HCT116 (cell line): ENCODE measurements at places on chromosomes 11 and 22.

GRCh38 chr11:82494988-82495432, 238.7 kb downstream of the FAM181B start:
- no peak for DNase-seq

DNA sequence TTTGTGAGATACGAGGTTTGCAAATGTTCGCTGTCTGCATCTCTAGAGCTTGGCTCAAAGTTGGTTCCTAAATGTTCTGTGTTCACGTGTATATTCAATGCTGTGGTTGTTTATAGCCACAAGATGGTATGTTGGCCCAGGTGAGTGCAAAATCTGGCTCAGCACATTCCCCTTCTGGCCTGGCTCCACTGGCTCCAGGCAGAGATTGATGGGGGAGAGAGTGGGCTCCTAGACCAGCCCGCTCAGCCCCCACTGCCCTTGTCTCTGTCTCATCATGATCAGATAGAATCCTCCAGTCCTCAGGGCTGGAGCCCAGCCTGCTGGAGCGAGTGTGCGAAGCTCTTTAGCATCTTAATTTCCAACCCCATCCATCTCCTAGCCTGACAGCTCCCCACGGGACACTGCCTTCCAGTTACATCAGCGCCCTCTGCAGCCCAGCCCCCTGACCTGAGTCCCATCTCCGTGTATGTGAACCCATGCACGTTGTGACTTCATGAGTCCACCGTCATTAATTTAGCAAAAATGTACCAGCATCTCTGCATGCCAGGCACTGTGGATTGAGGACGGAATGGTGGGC, 2.0 kb downstream of the P2RX3 start:
- DNase-seq = no peak

GRCh38 chr11:113730887-113731726, 25.0 kb upstream of the TMPRSS5 start:
- peak; percentile 39 for DNase-seq

- no peak for DNase-seq
Measured at GRCh38 chr11:5243816-5244180, 5.9 kb downstream of the HBG1 start.

DNA sequence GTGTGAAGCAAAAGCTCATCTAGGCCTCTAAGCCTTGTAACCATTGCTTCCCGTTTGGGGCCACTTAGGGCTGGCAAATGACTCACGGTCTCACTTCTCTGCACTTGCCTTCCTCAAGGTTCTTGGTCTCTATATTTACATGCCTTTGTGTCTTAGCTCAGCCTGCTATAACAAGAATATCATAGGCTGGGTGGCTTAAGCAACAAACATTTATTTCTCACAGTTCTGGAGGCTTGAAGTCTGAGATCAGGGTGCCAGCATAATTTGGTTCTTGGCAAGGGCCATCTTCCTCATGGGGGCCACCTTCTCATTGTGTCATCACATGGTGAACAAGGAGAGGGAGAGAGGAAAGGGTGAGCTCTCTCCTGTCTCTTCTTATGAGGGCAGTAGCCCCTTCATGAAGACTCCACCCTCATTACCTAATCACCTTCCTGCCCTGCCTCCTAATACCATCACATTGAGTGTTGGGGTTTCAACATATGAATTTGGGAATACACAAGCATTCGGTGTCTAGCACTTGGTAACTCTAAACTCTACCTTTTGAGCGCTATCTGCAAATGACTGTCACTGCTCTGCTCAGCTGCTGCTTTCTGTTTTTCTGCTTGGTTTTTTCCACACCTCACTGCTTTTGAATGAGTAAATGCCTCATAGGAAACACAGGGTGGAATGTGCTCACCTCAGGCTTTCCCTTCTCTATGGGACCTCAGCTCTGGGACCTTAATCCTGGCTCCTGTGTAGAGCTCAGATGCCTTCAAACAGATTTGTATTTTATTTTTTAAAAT, 16.2 kb upstream of the ME3 start:
- no peak for DNase-seq

DNA sequence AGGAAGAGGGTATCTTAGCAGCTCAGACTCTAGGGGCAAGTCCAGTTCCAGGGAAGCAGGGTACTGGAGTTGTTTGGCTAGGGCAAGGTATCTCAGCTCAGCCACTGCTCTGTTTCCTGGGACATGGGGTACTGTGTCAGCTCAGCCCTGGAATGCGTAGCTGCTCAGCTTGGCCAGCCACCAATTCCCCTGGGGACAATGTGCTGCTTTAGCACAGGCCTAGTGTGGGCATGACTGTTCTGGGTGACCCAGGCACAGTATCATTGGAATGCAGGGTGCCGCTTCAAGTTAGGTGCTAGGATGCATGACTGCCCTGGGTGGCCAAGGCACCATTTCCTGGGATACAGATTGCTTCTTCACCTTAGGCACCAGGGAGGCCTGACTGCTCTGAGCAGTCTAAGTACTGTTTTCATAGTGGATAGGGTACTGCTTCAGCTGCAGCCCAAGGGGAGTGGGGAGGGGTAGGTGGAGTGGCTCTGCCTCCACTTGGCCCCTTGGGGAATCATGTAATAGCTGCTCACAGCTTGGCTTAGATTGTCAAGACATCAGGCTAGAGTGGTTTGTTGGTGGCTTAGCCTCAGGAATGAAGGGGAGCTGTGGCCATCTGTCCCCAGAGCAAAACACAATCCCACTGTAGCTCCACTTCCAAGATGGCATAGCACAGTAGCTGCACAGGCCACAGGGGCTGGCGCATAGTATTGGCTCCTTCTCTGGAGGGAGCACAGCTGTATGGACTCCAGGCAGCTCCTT, 36.0 kb downstream of the MADD start:
- no peak for DNase-seq

DNA sequence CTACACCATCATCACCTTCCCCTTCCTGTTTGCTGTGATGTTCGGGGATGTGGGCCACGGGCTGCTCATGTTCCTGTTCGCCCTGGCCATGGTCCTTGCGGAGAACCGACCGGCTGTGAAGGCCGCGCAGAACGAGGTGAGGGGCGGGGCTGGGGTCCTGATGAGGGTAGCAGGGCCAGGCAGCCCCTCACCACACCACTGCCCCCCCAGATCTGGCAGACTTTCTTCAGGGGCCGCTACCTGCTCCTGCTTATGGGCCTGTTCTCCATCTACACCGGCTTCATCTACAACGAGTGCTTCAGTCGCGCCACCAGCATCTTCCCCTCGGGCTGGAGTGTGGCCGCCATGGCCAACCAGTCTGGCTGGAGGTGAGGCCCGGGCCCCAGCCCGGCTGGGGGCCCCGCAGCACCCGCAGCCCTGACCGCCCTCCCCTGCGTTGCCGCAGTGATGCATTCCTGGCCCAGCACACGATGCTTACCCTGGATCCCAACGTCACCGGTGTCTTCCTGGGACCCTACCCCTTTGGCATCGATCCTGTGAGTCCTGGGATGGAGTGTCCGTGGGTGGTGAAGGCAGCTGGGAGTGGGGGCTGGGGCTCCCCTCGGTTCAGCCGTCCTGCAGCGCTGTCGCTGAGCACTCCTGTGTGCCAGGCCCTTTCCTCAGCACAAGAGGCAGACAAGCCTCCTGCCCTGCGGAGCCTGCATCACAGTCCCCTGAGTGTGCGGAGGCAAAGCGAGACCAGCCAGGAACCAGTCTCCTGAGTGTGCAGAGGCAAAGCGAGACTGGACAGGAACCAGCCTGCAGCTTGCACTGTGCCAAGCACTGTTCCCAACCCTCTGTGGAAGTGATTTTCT, 8.8 kb downstream of the TCIRG1 start:
- DNase-seq = no peak

- DNase-seq = peak; percentile 85
Measured at GRCh38 chr11:60775420-60775961, 9.6 kb upstream of the MS4A10 start.

- DNase-seq = no peak
Measured at GRCh38 chr11:123718469-123718868, 23.0 kb downstream of the ZNF202 start.

GRCh38 chr11:104907521-104908185, 9.4 kb upstream of the CASP12 start:
- DNase-seq = no peak
